ENCODE measurements at places on chromosomes 13 and 19. TPM values are rescaled to one million over a fixed set of nuclear protein-coding genes. Genes with fewer than 3 reads are reported as not detected.

- no peaks in the 10 kb centered on the region for H3K36me3 ChIP-seq
- H3K4me3 ChIP-seq, result no peak overlapping the region
- no peak overlapping the region for H3K27ac ChIP-seq
- no peaks in the 10 kb centered on the region for H3K4me1 ChIP-seq
Measured at GRCh38 chr19:56839652-56840450, 675 bp downstream of the PEG3 start.

DNA sequence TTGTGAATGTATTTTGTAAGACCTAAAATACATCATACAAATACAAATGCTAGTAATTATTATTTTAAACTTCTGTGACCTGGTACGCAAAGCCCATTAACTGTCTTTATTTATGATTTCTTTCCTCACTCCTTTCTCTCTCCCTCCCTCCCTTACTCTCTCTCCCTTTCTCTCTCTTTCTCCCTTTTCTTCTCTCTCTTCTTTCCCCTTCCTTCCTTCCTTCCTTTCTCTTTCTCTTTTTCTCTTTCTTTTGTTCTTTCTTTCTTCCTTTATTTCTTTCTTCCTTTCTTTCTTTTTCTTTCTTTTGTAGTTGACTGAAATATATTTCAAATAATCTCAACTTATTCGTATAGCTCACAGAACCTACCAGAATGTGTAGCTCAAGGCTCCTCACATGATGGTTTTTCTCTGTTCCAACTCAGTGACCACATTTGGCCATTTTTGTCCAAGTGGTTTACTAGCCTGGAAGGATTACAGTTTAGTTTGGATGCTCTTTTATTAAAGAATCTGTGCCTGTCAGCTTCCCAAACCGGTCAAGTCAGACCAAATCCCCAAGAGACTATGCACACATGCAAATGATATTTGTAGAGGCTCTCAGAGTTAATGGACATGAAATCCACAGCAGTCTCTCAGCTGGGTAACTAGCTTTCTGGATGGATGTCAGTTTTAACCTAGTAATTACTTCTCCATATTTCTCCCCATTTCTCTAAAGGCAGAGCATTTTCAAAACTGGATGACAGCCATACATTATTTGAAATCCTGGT, 71.7 kb downstream of the POSTN start:
- no peaks in the 10 kb centered on the region for H3K4me1 ChIP-seq
- DNase-seq, result no peak
- H3K27ac ChIP-seq, result no peak overlapping the region

DNA sequence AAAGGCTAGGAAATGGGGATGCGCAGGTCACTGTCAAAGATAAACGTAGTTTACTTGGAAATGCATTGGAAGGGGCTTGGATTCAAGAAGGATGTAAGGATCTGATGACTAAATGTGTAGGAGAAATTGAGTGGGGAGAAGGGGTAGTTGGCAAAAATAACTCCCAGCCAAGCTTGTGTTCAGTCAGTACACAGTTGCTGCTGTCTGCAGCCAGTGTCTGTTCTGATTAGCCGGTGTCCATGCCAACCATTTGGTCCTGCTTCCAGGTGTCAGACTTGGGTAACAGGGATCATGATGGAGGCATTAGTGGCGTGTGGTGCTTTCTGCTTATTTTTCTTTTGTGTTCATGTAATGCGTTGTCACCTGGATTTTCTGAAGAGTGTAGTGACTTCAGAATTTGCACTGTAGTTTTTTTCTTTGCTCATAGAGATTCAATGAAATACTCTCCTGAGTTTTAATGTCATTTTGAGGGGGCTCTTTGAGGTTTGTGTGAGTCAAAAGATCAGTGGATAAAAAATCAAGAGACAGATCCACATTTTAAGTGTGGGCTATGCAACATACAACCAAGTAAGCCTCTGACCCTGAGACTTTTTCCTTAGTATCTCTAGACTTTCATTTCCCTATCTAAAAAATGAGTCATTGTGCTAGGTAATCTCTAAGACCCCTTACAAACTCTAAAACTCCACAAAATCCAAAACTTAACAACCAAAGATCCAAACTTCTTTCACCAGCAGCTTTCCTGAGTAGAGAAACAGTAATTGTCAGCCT, 103.9 kb downstream of the WDFY2 start:
- H3K27me3 ChIP-seq, result no peaks in the 10 kb centered on the region
- no peak overlapping the region for H3K27ac ChIP-seq
- no peaks in the 10 kb centered on the region for H3K4me1 ChIP-seq

- H3K27ac ChIP-seq, result no peak overlapping the region
- H3K36me3 ChIP-seq, result no peaks in the 10 kb centered on the region
- DNase-seq, result no peak
- H3K27me3 ChIP-seq, result no peaks in the 10 kb centered on the region
- H3K4me3 ChIP-seq, result no peak overlapping the region
Measured at GRCh38 chr19:21587117-21587461, 81.7 kb downstream of the ZNF429 start.

DNA sequence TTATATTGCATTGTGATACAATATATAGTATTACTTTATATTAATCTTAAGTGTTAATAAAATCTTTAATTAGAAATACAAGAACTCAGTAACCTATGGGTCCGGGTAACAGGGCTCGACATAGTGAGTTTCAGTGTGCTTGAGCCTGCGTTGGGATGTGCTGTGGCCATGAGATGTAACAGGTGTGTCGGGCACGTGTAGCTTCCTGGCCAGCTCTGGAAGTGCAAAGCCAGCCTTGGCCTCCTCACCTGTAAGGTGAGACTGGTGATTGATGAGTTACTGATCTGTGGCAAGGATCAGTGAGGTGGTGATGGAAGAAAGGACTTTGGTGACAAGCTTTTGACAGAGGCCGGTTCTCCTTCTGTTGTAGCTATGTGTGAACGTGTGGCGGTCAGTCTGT, 19.2 kb downstream of the ATP4B start:
- H3K4me1 ChIP-seq, result no peaks in the 10 kb centered on the region
- H3K27me3 ChIP-seq, result no peaks in the 10 kb centered on the region
- peaks cover 44% of the 10 kb centered on the region for H3K36me3 ChIP-seq
- DNase-seq, result no peak

DNA sequence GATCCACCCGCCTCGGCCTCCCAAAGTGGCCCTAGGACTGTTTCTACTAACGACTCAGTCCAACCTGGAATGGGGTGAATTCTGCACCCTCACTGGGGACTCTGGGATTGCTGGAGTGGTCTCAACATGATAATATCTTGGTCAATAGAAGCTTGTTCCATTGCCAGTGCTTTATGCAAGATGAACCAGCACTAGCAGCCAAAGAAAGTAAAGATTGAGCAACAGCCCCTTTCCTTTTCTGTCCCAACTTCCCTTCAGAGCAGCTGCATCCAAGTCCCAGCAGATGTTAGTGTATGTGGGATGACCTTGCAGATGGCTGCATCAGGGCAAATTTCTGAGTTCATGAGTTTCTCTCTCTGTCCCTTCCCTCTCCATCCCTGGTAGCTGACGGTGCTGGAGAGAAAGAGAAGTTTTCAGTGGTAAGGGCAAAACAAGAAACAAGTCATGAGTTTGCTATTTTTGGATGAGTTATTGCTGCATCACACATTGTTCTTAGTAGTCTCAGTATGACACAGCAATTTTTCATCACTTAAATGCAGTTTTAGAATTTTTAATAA, 183.6 kb upstream of the EDNRB start:
- H3K27ac ChIP-seq, result no peak overlapping the region
- H3K27me3 ChIP-seq, result no peaks in the 10 kb centered on the region
- H3K4me1 ChIP-seq, result no peaks in the 10 kb centered on the region
- H3K36me3 ChIP-seq, result no peaks in the 10 kb centered on the region
- H3K4me3 ChIP-seq, result no peak overlapping the region

- no peaks in the 10 kb centered on the region for H3K36me3 ChIP-seq
Measured at GRCh38 chr19:46299004-46299509, 2.2 kb downstream of the HIF3A start.

DNA sequence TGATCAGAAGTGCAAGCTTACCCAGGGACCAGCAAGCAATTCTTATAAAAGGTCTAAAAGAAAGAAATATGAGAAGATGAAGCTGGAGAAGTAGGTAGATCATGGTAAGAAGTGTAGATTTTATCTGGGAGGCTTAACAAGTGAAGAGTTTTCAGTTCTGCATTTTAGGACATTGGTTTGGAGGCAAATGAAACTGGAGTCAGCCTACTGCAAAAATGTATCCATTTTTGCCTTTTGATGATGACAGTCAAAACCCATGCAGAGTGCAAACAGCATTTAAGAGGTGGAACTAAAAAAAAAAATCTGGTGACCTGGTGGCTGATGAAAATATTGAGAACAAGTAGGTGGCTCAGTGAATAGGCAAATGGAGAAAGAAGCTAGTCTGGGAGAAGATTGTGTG, 216.9 kb downstream of the DNAJC15 start:
- no peaks in the 10 kb centered on the region for H3K36me3 ChIP-seq
- no peak for DNase-seq
- H3K27ac ChIP-seq, result no peak overlapping the region
- H3K4me3 ChIP-seq, result no peak overlapping the region
- H3K27me3 ChIP-seq, result no peaks in the 10 kb centered on the region

- H3K27ac ChIP-seq, result no peak overlapping the region
- no peaks in the 10 kb centered on the region for H3K4me1 ChIP-seq
Measured at GRCh38 chr19:728011-728410, 19.3 kb downstream of the PALM start.

DNA sequence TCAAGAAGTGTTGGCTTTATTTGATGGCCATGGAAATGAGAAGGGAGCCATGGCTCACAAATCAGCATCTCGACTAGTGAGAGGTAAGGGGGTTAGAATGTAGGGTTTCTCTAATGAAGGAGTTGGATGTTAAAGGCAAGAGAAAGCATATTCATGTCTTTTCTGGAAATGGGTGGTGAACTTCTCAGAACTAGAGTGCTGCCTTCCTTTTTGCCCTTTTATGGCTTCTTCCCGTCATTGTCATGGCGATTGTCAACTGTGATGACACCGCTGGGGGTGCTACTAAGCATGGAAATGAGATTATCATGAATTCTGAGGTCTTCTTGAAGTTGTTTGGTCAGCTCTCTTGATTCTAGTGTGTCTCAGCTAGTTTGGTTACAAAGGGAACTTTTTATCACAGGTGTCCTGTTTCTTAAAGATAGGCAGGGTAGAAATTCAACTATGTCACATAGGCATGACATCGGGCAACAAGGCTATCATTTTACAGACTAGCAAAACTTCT, 180.4 kb downstream of the LIG4 start:
- no peaks in the 10 kb centered on the region for H3K27me3 ChIP-seq
- no peak overlapping the region for H3K27ac ChIP-seq
- no peaks in the 10 kb centered on the region for H3K4me1 ChIP-seq
- H3K36me3 ChIP-seq, result no peaks in the 10 kb centered on the region
- H3K4me3 ChIP-seq, result no peak overlapping the region
- DNase-seq, result no peak

DNA sequence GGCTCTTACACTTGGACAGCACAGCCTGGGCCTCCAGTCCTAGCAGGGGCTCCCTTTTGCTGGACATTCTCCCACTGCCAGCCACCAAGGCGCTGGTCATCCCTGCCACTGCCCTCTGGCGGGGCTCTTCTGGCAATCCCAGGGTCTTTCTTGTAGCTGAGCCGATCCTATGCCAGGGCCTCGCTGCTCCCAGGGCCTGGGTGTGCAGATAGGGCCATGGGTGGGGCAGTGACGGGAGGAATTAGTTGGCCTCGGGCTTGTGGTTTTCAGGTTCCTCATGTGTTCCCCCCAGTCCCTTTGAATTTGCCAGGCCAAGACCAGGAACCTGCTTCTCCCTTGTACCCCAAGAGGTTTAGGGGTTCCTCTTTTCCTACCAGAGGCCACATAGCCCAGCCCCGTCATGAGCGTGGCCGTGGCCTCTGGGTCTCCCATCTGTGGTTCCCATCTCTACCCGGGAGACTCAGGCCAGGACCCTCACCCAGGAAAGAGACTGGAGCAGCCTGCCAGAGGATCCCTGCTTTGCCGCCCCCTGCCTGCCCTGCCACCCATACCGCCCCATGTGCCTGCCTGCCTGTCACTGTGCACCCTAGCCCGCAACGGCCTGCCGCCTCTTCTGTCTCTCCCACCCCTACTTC, 26.2 kb downstream of the TMED1 start:
- H3K27me3 ChIP-seq, result no peaks in the 10 kb centered on the region
- no peak overlapping the region for H3K4me3 ChIP-seq
- peaks cover 27% of the 10 kb centered on the region for H3K36me3 ChIP-seq

DNA sequence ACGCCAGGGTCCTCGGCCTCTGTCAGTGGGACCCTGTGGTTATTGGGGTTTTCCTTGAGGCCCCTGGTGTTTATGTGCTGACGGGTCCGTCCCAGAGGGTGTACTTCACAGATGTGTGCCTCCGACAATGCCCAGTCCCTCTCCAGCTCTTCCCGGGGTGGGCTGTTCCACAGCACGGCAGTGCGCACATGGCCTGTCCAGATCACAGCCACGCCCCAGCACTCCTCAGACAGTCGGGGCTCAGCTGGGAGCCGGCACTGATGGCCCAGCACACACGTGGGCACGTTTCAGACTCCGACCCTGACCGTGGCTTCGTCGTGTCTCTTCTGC, 16.9 kb upstream of the F7 start:
- no peak overlapping the region for H3K4me3 ChIP-seq
- no peak overlapping the region for H3K27ac ChIP-seq
- no peaks in the 10 kb centered on the region for H3K36me3 ChIP-seq
- no peaks in the 10 kb centered on the region for H3K4me1 ChIP-seq
- no peaks in the 10 kb centered on the region for H3K27me3 ChIP-seq

- H3K4me3 ChIP-seq, result no peak overlapping the region
- no peak overlapping the region for H3K27ac ChIP-seq
- H3K27me3 ChIP-seq, result no peaks in the 10 kb centered on the region
- H3K36me3 ChIP-seq, result no peaks in the 10 kb centered on the region
- H3K4me1 ChIP-seq, result no peaks in the 10 kb centered on the region
Measured at GRCh38 chr19:19740755-19741154, 7.8 kb upstream of the ZNF14 start.

- peaks cover 70% of the 10 kb centered on the region for H3K4me1 ChIP-seq
- no peaks in the 10 kb centered on the region for H3K27me3 ChIP-seq
- peak overlapping the region; percentile 98 for H3K27ac ChIP-seq
- peak; percentile 56 for DNase-seq
Measured at GRCh38 chr19:2239771-2240770, 3.4 kb downstream of the SF3A2 start.

DNA sequence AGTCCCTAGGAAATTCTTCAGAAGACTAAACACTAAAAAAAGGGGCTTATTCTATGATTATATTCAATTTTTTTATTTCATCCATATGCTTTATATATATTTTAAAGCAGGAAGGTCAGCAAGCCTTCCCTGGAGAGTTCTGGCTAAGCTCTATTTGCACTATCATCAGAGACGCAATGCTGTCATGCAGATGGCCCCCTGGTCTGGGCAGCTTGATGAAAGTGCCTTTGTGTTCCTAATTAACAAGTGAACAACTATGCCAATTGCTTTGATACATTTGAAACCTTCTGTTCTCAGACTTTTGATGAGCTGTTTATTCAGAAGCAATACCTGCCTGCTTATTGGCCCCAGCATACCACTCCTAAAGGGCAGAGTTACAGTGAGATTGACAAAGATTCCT, 1344.6 kb downstream of the OLFM4 start:
- no peaks in the 10 kb centered on the region for H3K36me3 ChIP-seq
- no peak for DNase-seq
- no peak overlapping the region for H3K27ac ChIP-seq
- no peaks in the 10 kb centered on the region for H3K4me1 ChIP-seq
- H3K4me3 ChIP-seq, result no peak overlapping the region

- no peak overlapping the region for H3K27ac ChIP-seq
- DNase-seq, result no peak
- no peaks in the 10 kb centered on the region for H3K27me3 ChIP-seq
- H3K4me3 ChIP-seq, result no peak overlapping the region
Measured at GRCh38 chr13:109233293-109233692, 553.1 kb downstream of the IRS2 start.

- H3K27ac ChIP-seq, result no peak overlapping the region
- no peaks in the 10 kb centered on the region for H3K36me3 ChIP-seq
- no peaks in the 10 kb centered on the region for H3K27me3 ChIP-seq
- H3K4me3 ChIP-seq, result no peak overlapping the region
Measured at GRCh38 chr13:93882086-93882651, 597.3 kb downstream of the DCT start.

Gene COG6
- total RNA-seq, result 44.5 TPM

Gene FXYD7
- 10.1 TPM for total RNA-seq

Gene SLC8A2
- total RNA-seq, result not detected

Gene TNNI3
- not detected for total RNA-seq

Gene ZFP82
- 8.2 TPM for total RNA-seq

Gene SH2D3A
- total RNA-seq, result 59.3 TPM

Gene TBCB
- 148 TPM for total RNA-seq
